HCEC 1CT (cell line): ENCODE measurements at places on chromosomes 6 and 20.

DNA sequence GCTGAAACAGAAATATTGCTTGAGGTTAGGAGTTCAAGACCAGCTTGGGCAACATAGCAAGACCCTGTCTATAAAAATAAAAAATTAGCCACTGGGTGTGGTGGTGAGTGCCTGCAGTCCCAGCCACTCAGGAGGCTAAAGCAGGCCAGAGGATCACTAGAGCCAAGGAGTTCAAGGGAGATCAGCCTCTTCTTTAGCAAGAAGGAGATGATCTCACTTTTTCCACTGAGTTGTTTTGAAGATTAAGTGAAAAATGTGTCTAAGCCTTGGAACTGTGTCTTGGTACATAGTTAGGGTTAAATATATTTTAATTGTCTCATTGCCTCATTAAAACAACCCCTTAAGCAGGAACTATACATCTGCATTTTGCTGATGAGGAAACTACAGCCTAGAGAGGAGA, 279.0 kb upstream of the ZFP64 start:
- no peak for DNase-seq

- DNase-seq = peak; percentile 50
Observed at GRCh38 chr6:63839485-63839884, 203.9 kb downstream of the PHF3 start.

- no peak for DNase-seq
Observed at GRCh38 chr20:58825450-58825849, 25.3 kb downstream of the GNAS-AS1 start.

GRCh38 chr6:147023581-147023980, 180.6 kb upstream of the STXBP5 start:
- no peak for DNase-seq

DNA sequence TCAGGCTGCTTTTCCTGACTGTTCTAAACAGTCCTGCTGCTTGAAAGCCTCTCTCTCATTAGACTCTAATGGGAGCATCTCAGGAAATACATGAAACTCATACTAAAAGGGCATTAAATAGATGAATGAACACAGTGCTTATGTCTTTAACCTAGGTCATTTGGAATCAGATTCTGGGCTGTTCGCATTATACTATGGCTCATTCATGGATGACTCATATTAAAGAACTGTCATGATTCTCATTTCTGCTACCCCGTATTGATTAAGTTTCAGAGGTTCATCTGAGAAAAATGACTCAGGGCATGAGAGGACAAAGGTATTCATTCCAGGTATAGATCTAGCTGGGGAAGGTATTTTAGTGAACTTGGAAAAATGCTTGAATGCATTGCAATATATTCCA, 335.5 kb downstream of the GJA1 start:
- peak; percentile 26 for DNase-seq

DNA sequence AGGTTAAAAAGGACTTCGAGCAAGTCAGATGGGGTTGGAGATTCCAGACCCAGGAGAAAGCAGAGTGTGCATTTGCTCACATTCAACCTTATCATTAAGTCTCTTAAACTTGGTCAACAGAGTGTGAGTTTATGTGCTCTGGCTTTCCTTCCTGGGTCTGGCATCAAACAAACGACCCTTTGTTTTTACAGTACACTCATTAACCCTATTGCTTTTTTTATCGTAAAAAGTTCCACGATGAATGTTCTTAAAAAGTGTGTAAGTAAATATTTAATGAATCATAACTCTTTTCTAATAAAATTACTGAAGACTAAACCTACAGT, 2.5 kb downstream of the FYN start:
- no peak for DNase-seq

GRCh38 chr6:77173472-77174074, 289.7 kb downstream of the HTR1B start:
- DNase-seq = peak; percentile 52

DNA sequence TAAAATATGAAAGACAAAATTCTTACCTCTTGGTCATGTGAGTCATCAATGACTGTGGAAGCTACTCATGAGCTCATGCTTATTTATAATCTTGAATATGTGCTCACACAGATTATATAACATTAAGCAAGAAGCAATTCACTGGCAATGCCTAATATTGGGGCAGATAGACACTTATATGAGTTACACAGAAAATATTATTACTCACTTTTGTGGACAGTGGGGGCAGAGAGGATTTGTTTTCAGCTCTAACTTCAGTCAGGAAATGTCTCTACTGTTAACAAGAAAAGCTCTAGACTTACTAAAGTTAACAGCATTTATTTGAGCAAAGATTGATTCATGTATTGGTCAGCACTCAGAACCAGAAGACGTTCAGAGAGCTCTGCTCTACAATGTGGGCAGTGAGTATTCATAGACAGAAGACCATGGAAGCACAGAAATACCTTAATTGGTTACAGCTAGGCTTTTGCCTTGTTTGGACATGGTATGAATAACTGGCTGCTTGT, 85.8 kb upstream of the AHI1 start:
- DNase-seq = peak; percentile 86

- DNase-seq = no peak
Observed at GRCh38 chr6:52566201-52566600, 10.7 kb downstream of the TRAM2 start.

DNA sequence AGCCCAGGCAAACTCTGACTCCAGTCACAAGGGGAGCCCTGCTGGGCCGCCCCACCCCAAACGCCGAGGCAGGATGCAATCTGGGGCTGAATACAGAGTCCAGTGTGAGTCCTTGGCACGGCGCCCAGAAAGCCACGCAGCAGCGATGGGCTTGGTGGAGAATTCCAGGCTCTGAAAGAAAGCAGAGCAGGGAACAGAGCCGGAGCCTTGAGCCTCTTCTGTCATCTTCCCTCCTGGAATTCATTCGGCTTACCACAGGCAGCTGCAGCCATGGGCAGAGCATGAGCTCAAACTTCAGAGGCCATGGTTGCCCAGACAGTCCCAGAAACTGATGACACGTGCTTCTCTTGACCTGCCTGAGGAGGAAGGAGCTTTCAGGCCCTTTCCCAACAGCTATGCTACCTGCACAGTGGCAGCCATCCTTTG, 441.1 kb upstream of the JARID2 start:
- no peak for DNase-seq

DNA sequence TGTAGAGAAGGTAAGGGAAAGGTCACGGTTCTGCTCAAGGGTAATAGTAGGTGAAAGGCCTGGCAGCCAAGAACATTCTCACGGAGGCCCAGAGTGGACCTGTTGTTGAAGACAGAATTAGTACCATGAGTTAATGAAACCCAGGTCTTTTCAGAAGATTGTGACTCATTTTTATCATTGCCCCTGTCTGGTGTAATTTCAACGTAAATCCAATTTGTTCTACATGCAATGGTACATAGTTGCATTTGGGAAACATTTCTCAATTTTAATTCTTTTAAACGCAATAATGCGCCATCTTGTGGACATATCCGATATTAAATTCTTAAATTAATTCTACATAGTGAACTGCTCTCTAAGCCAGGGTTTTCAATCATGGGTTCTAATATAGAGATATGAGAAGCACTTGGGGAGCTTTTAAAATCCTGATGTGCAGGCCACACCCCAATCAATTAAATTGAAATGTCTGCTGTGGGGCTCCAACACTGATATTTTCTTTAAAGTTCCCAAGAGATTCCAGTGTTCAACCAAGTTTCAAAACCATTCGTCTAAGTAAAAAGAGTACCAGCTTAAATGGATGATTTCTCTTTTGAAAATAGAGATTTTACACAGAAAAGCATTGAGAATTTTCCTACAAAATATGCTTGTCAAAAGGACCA, 257.4 kb downstream of the PLCB1 start:
- peak; percentile 57 for DNase-seq

DNA sequence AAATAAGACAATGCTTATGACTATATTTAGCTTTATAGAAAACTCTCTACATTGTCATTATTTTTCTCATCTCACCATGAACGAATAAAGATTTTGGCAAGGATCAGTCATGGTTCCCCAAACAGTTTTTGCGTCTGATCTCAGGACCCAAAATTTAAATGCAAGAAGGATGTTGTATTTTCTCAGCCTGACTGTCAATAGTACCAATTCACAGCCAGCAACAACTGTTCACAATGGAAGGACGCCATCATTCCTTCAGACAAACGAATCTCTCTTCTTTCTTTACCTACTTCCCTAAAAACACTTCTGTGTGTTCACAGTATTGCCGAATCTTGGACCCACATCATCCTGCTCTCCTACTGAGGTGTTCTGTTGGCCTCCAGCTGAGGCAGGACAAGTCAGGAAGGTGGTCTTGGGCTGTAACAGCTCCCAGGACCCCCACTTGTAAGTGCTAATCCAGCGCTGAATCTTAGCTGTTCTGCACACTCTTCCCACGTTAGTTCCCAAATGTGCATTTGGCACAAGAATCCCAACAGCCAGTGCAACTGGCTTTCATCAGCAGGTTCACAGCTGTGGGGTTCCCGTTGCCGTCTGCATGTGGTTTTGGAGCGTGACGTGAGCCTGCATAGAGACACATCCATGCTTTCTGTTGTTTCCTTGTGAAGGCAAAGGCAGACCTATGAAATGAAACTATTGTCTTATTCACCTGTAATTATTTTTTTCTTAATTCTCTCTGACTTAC, 600.0 kb downstream of the QKI start:
- no peak for DNase-seq

DNA sequence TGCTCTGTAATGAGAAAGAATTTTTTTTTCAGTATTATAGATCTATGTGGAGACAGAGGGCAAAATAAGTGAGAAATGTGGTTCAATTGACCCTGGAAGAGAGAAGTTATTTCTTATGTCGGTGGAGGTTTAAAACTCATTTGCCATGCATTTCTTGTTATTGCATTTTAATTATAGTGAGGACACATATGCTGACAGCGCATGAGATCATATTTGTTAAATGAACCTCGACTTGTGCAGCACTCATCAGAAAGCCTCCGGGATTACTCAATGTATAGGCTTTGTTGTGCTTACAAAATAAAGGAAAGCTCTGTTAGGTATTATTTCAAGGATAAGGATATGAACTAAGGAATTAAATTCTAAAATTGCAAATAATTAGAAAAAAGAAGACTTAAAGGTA, 915.1 kb upstream of the MAP3K7 start:
- no peak for DNase-seq

DNA sequence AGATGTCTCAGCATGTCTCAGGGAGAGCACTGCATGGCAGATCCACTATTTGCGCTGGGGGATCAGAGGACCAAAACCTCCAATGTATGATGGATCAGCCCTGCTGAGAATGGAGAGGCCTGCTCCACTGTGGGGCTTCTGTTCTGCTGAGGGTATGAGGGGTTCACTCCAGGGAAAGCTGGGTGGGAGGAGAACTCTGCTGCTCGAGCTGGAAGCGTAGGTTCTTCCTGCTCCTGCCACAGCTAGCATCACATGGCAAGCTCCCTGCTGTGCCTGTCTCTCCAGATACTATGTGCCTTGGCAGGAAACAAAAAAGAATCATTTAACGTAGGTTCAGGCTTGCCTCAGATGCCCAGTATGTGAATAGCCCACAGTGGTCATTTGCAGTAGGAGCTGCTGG, 105.8 kb downstream of the EPM2A start:
- DNase-seq = no peak

DNA sequence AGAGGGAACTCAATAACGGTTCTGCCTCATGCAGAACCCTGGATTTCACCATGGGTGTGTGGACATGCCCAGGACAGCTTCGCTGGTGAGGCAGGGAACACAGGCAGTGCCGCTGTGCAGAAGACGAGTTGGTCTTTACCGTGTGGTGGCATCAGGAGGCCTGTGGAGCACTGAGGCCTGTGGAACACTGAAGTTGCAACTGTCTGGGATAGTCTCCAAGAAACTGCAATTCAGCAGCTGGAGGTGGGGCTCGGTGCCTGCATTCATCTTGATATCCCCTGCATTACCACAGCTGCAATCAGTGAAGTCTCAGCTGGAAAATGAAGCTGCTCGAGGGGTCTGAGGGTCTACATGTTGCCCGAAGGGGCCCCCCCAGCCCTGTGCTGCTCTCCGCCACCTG, 202.4 kb upstream of the CDH4 start:
- DNase-seq = no peak

DNA sequence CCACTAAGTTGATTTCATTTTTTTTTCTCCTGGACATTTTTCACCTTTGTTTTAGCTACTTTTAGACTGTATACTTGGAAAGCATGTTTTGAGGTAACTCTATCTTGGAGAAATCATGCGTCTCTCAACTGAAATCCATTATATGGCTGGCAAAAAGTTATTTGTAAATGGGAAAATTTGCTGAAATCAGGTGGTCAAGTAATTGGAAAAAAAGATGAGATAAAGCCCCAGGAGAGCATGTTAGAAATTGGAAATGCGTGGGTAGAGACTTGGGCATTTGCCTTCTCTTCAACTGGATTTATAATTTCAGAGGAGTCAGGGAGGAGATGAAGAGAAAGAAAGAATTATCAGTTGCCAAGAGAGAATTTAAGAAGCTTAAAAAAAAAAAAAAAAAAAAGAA, 217.1 kb upstream of the MAP3K7 start:
- DNase-seq = no peak

DNA sequence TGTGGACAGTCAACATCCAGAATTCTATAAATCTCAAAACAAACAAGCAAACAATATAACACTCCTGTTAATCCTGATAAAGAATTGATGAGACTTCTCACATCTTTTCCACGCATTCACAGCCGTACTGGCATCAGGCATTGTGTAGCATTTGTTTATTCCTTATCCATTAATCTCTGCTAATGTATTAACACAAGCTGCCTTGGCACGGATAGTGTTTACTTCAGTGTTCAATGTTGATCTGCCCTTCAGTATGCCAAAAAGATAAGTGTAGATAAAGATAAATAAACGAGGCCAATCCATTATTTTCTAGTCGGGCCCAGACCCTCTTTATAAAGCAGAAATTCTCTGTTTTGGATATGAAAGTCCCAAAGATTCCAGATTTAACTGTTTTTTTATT, 16.1 kb downstream of the UFL1 start:
- DNase-seq = no peak

DNA sequence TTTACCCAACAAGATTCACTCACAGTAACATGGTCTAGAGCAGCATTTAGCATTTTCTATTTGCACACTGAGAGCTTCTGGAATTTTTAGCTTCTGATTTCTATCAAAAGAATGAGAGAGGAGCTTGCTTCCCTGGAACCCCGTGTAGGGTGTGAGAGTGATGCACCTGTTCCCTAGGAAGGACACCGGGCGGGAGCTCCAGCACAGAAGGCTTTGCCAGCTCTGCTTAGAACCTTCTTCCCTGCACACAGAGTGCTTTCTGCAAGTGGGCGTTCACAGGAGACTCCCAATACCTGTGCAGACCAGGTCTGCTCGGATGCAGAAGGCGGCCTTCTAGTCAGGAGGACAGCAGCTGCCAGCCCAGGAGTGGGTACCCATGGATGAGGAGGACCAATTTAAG, 217.3 kb downstream of the TBXT start:
- DNase-seq = no peak

GRCh38 chr6:113857556-113858479, 673 bp downstream of the MARCKS start:
- peak; percentile 43 for DNase-seq

- no peak for DNase-seq
Observed at GRCh38 chr6:142947714-142948480, 2.9 kb upstream of the HIVEP2 start.
